GM12878 (cell line): ENCODE measurements at places on chromosomes 12 and 14.

DNA sequence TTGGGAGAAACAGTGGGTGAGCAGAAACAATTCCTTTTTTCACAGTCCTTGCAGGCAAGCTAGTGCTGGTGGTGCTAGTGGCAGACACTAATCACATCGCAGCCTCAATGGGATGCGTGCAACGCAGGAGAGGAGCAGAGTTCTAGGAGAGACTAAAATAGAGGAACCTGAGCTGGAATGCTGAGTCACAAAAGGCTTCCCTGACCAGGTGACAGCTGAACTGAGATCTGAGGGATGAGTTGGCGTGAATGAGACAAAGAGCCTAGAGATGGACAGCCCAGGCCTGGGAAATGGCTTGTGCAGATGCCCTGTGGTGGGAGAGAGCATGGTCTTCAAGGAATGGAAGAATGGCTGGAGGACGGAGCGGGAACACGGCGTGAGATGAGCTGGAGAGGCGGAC lies 25.8 kb downstream of the ACADS start:
- DNase-seq: no peak

- no peak for DNase-seq
These were observed 98.7 kb downstream of the BBS10 start for GRCh38 chr12:76249501-76249900.

DNA sequence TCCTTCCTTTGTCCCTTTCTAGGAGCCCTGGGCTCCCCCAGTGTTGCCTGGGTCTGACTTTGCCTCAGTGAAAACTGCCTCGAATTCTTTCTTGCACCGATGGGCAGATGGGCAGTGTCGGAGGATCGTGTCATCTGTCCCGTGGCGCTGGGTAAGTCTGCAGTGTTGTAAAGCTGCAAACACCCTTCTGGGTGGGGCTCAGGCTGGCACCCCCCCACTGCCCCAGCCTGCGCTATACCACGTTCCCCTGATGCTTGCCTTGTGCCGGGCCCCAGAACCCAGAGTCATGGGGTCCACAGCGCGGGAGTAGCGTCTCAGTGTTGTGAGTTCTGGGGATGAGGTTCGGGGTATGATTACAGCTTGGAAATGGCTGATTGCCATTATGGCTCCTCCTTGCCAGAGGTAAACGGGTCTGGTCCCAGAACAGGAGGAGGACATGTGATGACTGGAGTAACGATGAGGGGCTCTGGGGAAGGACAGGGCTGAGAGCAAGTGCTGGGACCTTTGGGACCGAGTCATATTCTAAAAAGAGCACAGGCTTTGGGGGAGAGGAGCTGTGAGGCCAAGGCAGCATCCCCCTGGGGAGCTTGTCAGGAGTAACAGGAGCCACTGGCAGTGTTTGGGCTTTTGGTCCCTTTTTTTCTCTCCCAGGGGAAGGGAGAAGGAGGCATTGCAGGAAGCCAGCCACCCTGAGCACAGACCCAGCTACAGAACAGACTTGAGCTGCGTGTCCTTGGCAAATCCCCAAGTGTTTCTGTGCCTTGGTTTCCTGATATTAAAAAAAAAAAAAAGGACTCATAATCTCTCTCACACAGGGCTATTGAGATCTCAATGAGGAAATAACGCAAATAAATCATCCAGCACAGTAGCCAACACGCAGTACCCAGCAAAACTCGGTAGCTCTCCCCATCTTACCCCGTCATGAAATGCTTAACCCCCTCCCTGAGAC lies 4.3 kb downstream of the RTL1 start:
- DNase-seq: no peak

DNA sequence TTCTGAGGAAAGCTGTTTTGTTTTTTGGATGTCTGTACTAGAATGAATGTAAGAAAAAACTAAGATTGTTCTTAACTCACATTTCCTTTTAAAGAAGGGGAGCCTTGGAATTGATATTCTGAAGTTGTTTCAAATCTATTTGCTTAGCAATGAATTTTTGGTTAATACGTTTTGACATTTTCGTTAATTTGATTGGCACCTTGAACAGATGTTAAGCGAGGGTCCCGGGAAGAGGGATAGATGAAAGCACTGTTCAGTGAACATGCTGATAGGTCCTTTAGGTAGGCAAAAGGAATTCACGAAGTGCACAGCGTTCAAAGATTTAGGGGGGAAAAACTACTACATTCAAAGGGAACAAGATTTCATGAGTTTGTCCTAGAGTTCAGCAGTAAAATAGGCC lies 1.7 kb downstream of the SLC39A9 start:
- DNase-seq: no peak

GRCh38 chr12:40650038-40650704 lies 42.1 kb upstream of the CNTN1 start:
- DNase-seq: no peak

DNA sequence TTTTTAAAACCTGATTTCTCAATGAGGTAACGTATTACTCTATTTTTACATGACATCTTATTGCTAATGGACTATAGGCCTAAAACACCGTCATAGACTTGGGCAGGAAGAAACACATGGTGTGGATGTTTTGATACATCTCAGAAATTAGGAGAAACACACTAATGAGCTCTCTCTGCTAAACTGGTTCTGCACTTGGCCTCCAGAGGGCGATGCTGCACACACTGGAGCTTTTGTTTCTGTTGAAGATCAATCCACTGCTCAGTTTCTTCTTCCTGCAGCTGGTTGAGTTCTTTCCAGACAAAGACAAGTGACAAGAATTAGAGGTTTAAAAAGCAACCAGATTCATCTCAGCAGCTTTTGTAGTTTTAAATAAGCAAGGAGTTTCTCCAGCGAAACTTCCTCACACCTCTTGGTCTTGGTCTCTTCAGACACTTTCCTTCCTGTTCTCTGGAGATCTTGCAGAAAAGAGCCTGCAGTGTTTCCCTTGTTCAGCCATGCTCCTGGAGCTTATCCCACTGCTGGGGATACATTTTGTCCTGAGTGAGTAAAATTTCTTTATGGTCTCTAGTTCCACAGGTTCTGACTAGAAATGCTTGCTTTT lies 178.5 kb upstream of the OR4E1 start:
- no peak for DNase-seq

DNA sequence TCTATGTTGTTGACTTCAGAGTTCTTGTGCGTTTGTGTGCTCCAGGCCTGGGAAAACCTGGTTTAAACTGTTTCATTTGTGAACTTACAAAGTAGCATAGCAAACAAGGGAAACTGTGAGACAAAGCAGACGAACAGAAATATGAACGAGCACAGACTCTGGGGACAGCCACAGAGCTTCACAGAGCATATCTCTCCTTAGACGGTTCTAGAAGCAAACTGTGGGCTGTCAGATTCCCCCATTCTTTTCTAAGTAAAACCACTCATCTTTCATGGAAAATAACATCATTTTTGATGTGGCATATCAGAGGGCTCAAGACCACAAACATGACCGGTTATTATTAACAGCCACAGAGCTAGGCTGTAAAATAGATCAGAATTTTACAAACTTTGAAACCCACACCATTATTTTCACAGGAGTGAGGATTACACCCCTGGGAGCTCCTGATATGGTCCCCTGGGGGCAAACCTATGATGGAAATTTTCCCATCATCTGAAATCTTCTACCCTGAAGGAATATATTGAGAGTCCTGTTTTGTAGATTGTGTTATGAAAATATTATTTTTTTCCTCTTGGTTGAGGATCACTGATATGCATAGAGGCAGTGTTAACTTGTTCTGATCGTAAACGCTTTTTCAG lies 102.0 kb downstream of the ADGRD1 start:
- DNase-seq: no peak

DNA sequence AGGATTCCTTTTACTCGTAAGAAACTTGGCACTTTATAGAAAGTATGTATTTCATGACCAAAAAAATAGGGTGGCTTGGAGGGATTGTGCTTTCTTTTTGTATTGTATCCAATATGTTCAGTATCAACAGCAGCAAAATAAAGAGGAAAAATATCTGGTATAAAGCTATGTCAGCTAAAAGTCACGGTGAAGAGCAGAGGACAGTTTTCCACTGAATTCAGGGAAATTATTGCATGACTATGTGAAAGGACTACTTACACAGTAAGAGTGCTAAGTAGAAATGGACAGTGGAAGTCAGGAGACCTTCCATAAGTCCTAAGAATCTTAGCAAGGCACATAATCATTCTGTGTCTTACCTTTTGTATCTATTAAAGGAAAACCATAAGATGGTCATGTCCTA lies 19.3 kb downstream of the TSHR start:
- no peak for DNase-seq

DNA sequence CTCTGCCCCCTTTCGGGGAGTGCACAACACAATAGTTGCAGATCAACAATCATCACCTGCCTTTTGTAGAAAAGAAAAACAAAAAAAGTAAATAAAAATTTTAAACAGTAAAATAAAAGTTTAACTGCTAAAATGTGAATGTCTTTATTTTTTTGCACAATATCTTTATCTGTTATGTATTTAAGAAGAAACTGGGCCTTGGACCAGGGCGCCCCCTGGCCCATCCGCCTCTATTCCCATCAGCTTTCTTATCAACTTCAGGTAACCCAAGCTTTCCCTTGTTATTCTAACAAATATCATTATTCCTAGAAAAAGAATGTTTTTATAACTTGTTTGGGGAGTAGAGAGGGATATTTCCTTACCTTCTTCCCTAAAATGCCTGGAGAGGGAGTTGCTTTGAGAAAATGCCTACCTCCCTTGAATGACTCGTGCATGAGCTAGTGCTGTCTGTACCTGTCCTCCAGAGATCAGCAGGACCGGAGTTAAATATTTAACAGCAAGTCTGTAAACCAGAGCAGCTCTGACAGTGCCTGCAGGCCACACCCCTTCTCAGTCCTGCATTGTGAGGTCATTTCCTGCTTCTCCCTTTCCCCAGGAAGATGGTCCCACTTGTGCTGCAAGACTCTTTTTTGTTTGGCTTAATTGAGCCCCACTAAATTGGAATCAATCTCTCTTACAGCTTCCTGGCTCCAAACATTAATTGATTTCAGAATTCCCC lies 192.8 kb upstream of the RGS6 start:
- DNase-seq: no peak

- DNase-seq: no peak
These were observed 62.3 kb upstream of the NUDT4 start for GRCh38 chr12:93315385-93315906.

DNA sequence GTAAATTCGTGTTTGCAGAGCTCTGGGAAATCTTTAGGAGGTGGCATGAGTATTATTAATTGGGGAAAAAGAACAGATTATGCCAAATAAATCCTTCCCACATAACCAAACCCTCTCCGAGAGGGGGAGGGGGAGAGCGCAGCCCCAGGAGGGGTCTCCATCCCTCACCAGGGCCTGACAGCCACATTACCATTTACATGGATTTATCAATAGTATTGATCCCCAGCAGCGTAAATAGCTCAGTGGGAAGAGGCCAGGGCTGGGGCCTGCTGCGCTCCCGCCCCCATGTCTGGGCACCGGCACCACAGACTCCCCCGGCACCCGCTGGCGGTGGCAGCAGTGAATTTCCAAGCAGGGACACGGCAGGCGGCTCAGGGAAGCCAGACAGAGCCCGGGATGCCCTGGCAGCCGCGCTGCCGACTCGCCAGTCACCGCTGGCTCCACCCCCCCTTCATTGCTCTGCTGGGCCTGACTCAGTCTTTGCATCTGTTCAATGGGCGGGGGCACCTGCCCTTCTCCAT lies 2.4 kb downstream of the NCOR2 start:
- no peak for DNase-seq

- DNase-seq: no peak
These were observed 6.7 kb downstream of the LRP1 start for GRCh38 chr12:57134949-57135348.

DNA sequence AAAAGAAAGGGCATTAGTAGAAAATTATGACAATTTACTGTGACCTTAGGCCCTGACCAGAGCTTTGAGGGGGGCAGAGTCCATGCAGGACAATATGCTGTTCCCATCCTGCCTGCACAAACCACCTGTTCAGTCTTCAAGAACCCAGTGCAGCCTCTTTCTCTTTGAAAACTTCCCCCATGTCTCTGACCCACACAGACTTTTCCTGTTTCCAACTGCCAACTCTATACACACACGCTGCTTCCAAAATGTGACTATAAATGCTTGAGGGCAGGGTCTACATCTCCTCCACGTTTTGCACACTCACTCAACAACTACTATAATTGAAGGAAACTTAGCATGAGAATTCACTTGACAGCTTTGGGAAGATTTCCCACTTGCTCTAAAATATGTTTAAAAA lies 36.6 kb upstream of the SYCP3 start:
- DNase-seq: no peak

GRCh38 chr12:57215668-57216013 lies 953 bp upstream of the NXPH4 start:
- no peak for DNase-seq

GRCh38 chr14:83873669-83874068 lies 1656.3 kb upstream of the FLRT2 start:
- no peak for DNase-seq

DNA sequence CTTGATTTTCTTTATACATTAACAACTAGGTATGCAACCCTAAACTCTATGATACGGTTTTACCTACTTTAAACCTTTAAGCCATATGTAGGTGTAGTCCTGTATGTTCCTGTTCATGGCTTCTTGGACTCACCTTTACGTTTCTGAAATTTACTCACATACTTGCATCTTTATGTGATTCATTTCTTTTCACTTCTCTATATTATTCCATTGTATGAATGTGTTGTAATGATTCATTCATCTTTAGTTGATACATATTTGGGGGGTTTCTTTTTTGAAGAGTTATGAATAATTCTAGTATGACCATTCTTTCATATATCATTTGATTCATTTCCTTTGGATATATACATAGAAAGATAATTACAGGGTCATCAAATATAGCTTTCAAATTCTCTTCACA lies 2.4 kb upstream of the TAS2R50 start:
- no peak for DNase-seq

- DNase-seq: no peak
These were observed 6.1 kb downstream of the SOS2 start for GRCh38 chr14:50225067-50225973.

DNA sequence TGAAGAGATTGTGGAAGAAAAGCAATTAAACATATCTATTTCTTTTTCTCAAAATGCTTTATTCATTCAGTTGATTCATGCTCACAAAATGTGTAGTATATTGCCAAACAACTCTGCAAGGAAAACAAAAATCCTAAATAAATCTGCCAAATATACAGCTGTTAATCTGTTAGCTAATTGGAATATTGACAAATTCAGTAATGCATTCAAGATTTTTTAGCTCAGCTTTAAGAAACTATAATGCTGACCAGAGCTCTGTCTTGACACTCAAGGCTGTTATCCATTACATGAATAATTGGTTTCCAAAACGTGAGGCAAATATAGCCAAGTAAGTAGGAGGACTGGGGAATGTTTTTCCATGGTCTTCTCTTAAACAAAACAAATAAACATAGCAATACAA lies 146.8 kb downstream of the TMTC2 start:
- DNase-seq: no peak

GRCh38 chr12:105240228-105240627 lies 4.3 kb upstream of the APPL2 start:
- no peak for DNase-seq

GRCh38 chr12:71662849-71663560 lies 643 bp downstream of the ZFC3H1 start:
- no peak for DNase-seq
